ELR (cell line): ENCODE measurements at places on chromosomes 16 and 17.

GRCh38 chr16:785563-786535, 2.3 kb downstream of the RPUSD1 start:
- peak; percentile 73 for DNase-seq

DNA sequence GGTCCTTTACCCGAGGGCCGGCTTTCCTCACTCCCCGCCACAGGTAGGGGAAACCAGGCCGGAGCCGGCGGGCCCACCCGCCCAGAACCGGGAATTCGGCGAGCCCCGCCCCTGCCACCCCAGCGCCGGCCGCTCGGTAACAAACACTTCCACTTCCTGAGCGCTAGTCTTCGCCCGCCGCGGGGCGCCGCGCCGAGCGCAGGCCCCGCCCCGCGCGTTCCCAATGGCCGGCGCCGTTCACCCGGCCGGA, 224 bp upstream of the NHERF1 start:
- no peak for DNase-seq

DNA sequence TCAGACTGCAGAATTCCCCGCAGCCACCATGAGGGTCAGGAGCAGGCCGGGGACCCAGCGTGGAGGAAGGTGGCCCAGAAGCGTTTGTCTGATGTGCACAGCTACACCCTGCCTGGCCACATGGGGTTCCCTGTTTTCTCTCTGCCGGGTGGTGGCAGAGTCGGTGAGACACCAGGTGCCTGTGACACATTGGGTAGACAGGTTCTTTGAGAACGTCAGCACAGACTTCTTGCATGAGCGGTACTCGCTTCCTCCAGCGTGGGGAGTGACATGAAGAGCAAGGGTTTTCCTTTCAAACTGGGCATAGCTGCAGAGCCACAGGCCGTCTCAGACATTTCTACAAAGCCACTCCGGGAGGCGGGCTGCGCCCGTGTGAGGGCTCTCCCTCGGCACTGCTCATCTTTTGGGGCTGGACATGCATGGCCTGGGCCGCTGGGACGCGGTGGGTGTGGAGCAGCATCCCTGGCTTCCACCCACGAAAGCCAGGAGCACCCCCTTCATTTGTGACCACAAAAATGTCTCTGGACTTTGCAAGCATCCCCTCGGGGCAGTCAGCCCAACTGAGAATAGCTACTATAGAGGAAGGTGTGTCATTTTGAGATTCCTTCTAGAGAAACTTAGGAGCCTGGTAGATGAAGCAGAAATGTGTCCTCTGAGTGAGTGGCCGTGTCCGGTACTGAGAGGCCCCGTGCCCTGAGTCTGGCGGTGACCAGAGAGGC, 26.0 kb downstream of the NME3 start:
- DNase-seq, result peak; percentile 95

- DNase-seq, result no peak
Observed at GRCh38 chr16:628321-629061, 2.3 kb upstream of the WFIKKN1 start.

DNA sequence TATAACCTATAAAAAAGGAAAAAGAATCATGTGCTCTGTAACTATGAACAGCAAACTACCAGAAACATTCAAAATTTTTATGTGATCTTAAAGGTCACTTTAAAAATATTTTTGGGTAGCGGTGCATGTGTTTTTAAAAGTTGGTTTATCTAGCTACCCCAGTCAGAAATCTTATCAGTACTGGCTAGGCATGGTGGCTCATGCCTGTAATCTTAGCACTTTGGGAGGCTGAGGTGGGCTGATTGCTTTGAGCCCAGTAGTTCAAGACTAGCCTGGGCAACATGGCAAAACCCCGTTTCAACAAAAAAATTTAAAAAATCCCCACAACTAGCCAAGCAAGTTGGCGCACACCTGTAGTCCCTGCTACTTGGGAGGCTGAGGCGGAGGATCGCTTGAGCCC, 3.7 kb downstream of the CAPNS2 start:
- DNase-seq, result no peak

- DNase-seq, result peak; percentile 100
Observed at GRCh38 chr17:78383725-78384471, 5.4 kb downstream of the PGS1 start.

DNA sequence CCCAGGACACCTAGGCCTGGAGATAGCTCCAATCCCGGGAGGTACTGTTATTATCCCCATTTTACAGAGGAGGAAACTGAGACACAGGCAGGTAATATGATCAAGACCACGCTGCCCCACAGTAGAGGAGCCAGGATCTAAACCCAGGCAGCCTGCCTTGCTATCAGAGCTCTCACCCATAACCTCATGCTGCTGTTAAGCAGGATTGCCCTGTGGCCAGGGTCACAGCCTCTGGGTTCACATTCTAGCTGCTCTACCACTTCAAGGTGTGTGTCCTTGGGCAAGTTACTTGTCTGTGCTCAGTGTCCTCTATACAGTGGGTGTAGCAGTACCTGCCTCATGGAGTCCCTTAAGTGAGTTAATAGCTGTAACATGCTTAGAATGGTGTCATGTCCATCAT, 1015.3 kb downstream of the KCNJ18 start:
- DNase-seq, result no peak

GRCh38 chr16:21590796-21591195, 8.6 kb upstream of the METTL9 start:
- DNase-seq, result peak; percentile 28

- peak; percentile 13 for DNase-seq
Observed at GRCh38 chr17:38353086-38353604, 1.5 kb downstream of the SOCS7 start.

DNA sequence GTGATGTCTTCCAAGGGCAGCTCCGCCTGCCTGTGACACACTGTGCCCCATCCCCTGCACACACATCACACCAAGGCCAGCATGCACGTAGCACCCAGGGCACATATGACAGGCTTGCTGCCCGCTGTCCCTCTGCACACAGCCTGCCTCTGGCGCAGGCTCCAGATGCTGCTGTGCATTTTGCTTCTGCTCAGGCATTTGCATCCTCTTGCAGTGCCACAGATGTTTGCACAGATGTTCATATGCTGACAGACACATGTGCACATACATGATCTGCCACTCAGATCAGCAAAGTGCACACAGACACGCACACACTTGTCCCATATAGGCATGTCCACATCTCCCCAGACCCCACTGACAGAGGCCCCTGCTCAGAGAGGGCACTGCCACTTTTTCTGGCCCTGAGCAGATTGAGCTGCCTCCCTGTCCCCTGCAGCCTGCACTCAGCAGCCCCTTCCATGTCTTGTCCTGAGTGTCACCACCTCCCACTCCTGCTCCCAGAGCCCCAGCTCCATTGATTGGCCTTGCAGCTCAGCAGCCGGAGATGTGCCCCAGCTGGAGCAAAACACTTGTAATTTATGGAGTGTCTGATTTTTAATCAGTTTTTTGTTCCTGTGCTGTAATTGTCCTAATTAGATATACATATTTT, 115.1 kb upstream of the RPL38 start:
- no peak for DNase-seq
